ENCODE measurements at places on chromosomes 2 and 18. TPM values are rescaled to one million over a fixed set of nuclear protein-coding genes. Genes with fewer than 3 reads are reported as not detected.

The KLHL41 gene
- total RNA-seq: 88.7 TPM

The GKN1 gene
- total RNA-seq: not detected

The SP5 gene
- total RNA-seq: 0.42 TPM

The LIMS2 gene
- total RNA-seq: 18.7 TPM

The SGPP2 gene
- total RNA-seq: 3.5 TPM

The DSEL gene
- 49.3 TPM for total RNA-seq

The ANKRD30B gene
- not detected for total RNA-seq

The MYO5B gene
- total RNA-seq: 8.8 TPM

The TEX51 gene
- total RNA-seq: not detected

The ZC3H6 gene
- total RNA-seq: 18.4 TPM

The MAP3K20 gene
- total RNA-seq: 140 TPM

The FAM237A gene
- total RNA-seq: not detected

The ERBB4 gene
- total RNA-seq: 3.2 TPM

The CFC1 gene
- total RNA-seq: not detected

The NYAP2 gene
- total RNA-seq: 0.79 TPM

The CRYBA2 gene
- total RNA-seq: not detected

Data from urinary bladder (tissue), 4 donors.